ENCODE measurements at places on chromosomes 7 and 10. TPM values are rescaled to one million over a fixed set of nuclear protein-coding genes. Genes with fewer than 3 reads are reported as not detected.

ENKUR gene
- 0.14 TPM for total RNA-seq

DNA sequence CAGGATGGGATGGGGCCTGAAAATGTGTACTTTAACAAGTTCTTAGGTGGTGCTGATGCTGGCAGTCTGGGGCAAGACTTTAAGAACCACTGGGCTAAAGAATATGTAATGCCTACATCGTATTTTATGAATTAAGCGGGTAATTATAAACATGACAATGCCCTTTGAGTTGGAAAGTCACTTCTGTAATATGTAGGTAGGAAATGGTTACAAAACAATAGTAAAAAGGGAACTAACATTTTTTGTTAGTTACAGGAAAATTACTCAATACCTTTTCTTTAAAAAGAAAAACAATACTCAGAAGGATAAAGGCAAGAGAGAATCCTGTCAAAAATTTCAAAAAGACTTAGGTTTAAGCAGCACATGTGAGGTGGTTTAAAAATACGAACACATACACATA, 48.3 kb upstream of the STEAP4 start:
- no peak for DNase-seq
- H3K27ac ChIP-seq = no peak overlapping the region
- no peak overlapping the region for H3K4me3 ChIP-seq
- no peaks in the 10 kb centered on the region for H3K36me3 ChIP-seq
- peaks cover 7% of the 10 kb centered on the region for H3K4me1 ChIP-seq

- H3K36me3 ChIP-seq = no peaks in the 10 kb centered on the region
- no peak overlapping the region for H3K4me3 ChIP-seq
- peak overlapping the region; percentile 14 for H3K27ac ChIP-seq
- H3K4me1 ChIP-seq = peaks cover 5% of the 10 kb centered on the region
- H3K27me3 ChIP-seq = no peaks in the 10 kb centered on the region
- no peak for DNase-seq
Measured at GRCh38 chr10:78541481-78542140, 507.9 kb downstream of the RPS24 start.

- H3K27me3 ChIP-seq = no peaks in the 10 kb centered on the region
- no peak for DNase-seq
- H3K27ac ChIP-seq = no peak overlapping the region
Measured at GRCh38 chr7:86149024-86149665, 494.6 kb upstream of the GRM3 start.

DNA sequence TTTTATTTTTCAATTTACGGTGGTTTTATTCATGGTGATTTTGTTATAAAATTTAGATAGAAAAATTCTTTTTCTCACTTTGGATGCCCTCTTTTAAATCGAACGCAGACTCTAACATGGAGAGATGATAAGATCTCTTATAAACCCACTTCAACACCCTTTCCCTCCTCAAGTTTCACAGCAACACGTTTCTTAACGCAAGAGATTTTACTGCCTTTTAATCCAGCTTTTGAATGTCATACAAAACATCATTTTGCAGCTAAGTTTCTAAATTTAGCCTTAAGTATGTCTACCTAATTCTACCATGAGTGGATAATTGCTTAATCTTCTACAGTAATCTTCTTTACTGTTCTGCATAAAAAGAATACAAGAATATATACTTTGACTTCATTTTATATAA, 70.0 kb downstream of the SEMA3C start:
- H3K36me3 ChIP-seq = no peaks in the 10 kb centered on the region
- no peak overlapping the region for H3K4me3 ChIP-seq
- H3K27ac ChIP-seq = no peak overlapping the region

DNA sequence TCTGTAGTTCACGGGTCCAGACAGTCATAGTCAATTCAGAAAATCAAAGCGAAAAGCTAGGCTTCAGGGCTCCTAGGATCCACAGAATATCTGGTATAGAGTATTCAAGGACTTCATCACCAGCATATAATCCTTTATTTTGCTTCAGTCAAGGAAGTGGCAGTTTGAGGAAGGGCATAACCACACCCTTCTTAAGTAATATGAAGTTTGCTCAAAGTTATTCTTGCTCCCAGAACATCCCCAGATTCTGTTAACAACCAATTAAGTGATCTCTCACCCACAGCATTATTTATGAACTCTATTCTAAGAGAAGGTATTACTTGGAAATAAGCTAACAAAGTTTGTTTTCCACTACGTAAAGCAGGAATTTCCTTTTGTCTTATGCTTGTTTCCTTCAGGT, 13.2 kb downstream of the CWF19L1 start:
- no peaks in the 10 kb centered on the region for H3K4me1 ChIP-seq
- DNase-seq = no peak
- H3K4me3 ChIP-seq = no peak overlapping the region
- peaks cover 54% of the 10 kb centered on the region for H3K36me3 ChIP-seq
- H3K27me3 ChIP-seq = no peaks in the 10 kb centered on the region

GRCh38 chr7:107939573-107940489, 48.8 kb downstream of the DLD start:
- H3K27ac ChIP-seq = no peak overlapping the region
- DNase-seq = no peak

DNA sequence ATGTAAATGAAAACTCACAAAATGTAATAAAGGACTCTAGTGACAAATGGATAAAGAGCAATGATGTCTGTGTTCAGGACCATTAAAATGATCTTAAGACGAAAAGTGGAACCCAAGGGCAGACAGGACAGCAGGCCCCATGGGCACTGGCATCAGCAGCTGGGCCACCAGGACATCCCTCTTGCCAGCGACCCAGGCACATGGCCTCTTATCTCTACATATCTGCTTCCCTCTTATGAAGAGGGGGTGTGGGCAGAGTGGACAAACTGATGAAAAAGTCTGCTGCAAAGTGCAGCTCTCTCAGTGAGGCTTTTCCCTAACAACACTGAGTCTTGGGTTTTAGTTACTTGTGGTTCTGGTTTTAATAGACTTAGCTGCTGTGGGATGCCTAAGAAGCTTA, 44.8 kb upstream of the ANKRD1 start:
- no peaks in the 10 kb centered on the region for H3K4me1 ChIP-seq
- H3K27ac ChIP-seq = no peak overlapping the region
- DNase-seq = no peak
- H3K4me3 ChIP-seq = no peak overlapping the region
- H3K36me3 ChIP-seq = no peaks in the 10 kb centered on the region

ADAMTS14 gene
- total RNA-seq = 0.33 TPM

DNA sequence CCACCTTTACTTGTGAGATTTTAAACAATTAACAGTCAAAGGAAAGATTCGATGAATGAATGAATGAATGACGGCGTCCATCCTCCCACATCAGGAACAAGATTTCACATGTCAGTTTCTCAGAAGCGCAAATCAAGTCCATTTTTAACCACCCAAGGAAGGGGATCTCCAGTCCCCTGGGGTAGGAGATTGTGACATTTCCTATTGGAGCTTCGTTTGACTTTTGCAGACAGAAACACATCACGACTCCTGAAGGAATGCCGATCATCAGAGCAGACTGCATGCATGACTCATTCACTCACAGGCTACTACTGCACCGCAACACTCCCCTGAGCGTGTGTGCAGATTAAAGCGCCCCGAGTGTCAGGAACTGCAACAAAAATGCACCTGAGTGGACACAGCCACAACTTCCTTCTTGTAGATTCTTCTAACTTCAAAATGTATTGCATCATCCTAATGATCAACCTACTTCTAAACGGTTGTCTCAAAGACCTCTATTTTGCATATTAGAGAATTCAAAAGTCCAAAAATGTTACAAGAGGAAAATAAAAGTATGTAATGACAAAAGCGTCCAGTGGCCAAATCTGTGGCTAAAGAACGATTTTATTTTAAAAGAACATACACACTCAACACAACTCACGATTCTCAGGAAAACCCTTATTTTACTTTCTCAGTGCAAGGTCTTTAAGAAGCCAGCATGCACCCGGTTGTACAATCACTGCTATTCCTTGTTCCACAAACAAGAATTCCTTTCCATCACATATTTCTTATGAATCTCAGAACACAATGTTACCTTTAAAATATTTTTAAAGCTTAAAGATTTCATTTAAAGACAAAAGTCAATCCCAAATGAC, 172.6 kb downstream of the FAM107B start:
- DNase-seq = no peak
- peaks cover 30% of the 10 kb centered on the region for H3K4me1 ChIP-seq
- peaks cover 2% of the 10 kb centered on the region for H3K36me3 ChIP-seq
- H3K4me3 ChIP-seq = no peak overlapping the region

- no peaks in the 10 kb centered on the region for H3K4me1 ChIP-seq
- DNase-seq = no peak
- no peak overlapping the region for H3K4me3 ChIP-seq
- H3K27ac ChIP-seq = no peak overlapping the region
- H3K36me3 ChIP-seq = no peaks in the 10 kb centered on the region
Measured at GRCh38 chr7:106125417-106125816, 13.3 kb upstream of the SYPL1 start.

BMPER gene
- 8.5 TPM for total RNA-seq

- H3K4me3 ChIP-seq = no peak overlapping the region
- no peak for DNase-seq
- no peaks in the 10 kb centered on the region for H3K36me3 ChIP-seq
- no peaks in the 10 kb centered on the region for H3K4me1 ChIP-seq
- H3K27ac ChIP-seq = no peak overlapping the region
- no peaks in the 10 kb centered on the region for H3K27me3 ChIP-seq
Measured at GRCh38 chr7:5607951-5608656, 173.4 kb downstream of the RNF216 start.

GRCh38 chr7:149375234-149376008, 85.4 kb downstream of the ZNF777 start:
- no peaks in the 10 kb centered on the region for H3K36me3 ChIP-seq
- no peaks in the 10 kb centered on the region for H3K4me1 ChIP-seq
- DNase-seq = no peak
- no peak overlapping the region for H3K4me3 ChIP-seq
- no peak overlapping the region for H3K27ac ChIP-seq
- H3K27me3 ChIP-seq = no peaks in the 10 kb centered on the region

SEMA3C gene
- 0.89 TPM for total RNA-seq

- H3K4me3 ChIP-seq = no peak overlapping the region
- H3K27ac ChIP-seq = no peak overlapping the region
- no peak for DNase-seq
- H3K36me3 ChIP-seq = peaks cover 43% of the 10 kb centered on the region
- peaks cover 3% of the 10 kb centered on the region for H3K4me1 ChIP-seq
Measured at GRCh38 chr7:209906-210305, 17.5 kb downstream of the FAM20C start.

GRCh38 chr7:2639695-2640481, 8.1 kb downstream of the TTYH3 start:
- peak overlapping the region; percentile 90 for H3K27ac ChIP-seq
- H3K27me3 ChIP-seq = no peaks in the 10 kb centered on the region
- DNase-seq = no peak
- peaks cover 75% of the 10 kb centered on the region for H3K4me1 ChIP-seq
- no peak overlapping the region for H3K4me3 ChIP-seq

GRCh38 chr7:16402091-16402490, 19.2 kb downstream of the CRPPA start:
- no peaks in the 10 kb centered on the region for H3K4me1 ChIP-seq
- no peak overlapping the region for H3K27ac ChIP-seq
- H3K36me3 ChIP-seq = no peaks in the 10 kb centered on the region
- no peaks in the 10 kb centered on the region for H3K27me3 ChIP-seq

DNA sequence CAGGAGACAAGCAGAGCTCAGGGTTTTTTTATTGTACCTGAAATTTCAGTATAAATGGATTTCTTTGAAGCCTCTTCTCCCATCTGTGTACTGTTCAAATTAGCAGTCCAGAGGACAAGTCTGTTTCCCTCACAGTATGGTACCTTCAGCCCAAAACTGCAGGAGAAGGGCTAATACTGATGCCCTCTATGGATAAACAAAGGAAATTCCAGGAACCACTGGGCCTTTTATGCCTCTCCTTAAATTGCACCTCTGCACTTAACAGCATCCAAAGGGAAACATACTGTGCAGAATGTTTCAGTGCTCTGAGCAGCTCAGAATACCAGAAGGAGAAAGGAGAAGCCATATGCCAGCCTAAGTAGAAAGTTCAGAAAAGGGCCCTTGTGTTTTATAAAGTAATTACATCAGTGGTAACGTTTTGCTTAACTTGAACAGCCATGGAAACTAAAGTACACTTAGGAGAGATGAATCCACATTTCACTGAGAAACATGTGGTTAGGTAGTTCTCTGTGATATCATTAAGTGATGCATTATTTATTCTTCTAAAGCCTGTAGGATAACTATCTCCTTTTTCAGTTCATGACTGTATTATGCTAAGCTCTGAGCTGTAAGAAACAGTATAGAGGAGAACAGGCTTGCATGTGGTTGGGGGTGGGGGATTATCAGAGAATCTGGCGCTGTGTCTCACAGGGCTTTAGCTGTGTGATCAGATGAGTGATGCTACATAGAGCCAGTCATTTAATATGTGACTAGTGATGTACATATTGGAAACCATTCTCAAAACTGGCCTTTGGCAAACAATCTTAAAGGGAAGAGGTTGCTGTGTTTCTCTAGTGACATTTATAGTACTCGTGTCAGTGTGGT, 111.3 kb downstream of the POU6F2 start:
- no peak for DNase-seq
- H3K4me1 ChIP-seq = no peaks in the 10 kb centered on the region
- H3K4me3 ChIP-seq = no peak overlapping the region
- H3K27ac ChIP-seq = no peak overlapping the region
- no peaks in the 10 kb centered on the region for H3K27me3 ChIP-seq

GRCh38 chr10:120349069-120349468, 108.0 kb upstream of the PLPP4 start:
- no peaks in the 10 kb centered on the region for H3K4me1 ChIP-seq
- H3K36me3 ChIP-seq = no peaks in the 10 kb centered on the region
- H3K4me3 ChIP-seq = no peak overlapping the region
- DNase-seq = no peak

HOXA1 gene
- 0.28 TPM for total RNA-seq

DNA sequence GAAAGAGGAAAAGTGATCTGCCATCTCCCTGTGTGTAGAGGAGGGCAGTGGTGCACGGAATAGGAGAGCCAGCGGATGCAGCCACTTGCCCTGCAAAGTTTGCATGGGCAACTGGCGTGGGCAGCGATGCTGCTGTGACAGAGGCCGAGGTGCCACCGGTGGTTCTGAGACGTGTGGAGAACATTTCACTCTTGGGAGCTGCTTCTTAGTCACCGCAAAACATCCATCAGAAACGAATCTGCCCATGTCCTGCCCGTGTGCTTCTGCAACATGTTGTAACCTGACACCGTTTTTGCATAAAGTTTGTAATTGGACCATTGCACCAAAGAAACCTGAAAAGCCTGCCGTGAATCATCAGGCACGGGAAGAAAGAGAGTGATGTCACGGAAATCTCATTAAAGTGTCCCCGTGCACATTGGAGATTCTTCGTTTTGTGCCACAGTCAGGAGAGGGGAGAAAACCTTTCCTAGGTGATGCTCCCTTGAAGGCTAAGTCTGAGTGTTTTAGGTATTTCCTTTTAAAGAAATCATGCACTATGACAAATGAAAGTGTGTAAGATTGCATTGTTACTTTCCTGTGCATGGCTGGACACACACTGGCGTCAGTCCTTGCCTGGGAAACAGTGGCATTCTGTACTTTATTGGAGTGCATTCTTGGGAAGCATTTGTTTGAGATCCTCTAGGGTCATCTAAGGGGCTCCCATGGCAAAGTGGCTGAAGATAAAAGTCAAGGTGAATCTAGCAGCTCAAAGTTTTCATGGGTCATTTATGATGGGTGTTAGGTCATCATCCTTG, 302.6 kb downstream of the KLF6 start:
- H3K4me3 ChIP-seq = no peak overlapping the region
- H3K36me3 ChIP-seq = no peaks in the 10 kb centered on the region
- no peak overlapping the region for H3K27ac ChIP-seq
- no peaks in the 10 kb centered on the region for H3K27me3 ChIP-seq
- peaks cover 3% of the 10 kb centered on the region for H3K4me1 ChIP-seq

CFTR gene
- 0.75 TPM for total RNA-seq

GRCh38 chr7:12890586-12890985, 203.2 kb downstream of the ARL4A start:
- H3K27ac ChIP-seq = no peak overlapping the region
- no peak overlapping the region for H3K4me3 ChIP-seq
- no peaks in the 10 kb centered on the region for H3K4me1 ChIP-seq
- no peak for DNase-seq

Data from liver (tissue), 10 donors.